ENCODE measurements at places on chromosomes 2 and 18.

DNA sequence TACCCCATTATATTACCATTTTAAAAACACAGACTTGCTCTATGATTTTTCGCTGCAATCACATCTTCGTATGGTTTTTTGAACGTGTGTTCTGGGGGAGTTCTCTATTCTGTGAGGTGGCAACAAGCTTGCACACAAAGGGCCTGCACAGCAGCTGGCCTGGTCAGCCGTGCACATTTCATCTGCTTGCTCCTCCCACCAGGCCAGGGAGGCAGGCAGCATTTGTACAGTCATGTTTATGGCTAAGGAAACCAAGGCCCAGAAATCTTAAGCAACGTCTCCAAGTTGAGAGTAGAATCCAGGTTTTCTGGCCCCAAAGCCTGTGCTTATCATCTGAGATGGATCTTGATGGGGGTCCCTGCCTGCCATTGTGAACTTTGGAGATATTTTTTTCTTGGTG lies 106.4 kb upstream of the SMIM21 start:
- no peak for DNase-seq

GRCh38 chr2:98975611-98976010 lies 39.6 kb upstream of the CRACDL start:
- no peak for DNase-seq

DNA sequence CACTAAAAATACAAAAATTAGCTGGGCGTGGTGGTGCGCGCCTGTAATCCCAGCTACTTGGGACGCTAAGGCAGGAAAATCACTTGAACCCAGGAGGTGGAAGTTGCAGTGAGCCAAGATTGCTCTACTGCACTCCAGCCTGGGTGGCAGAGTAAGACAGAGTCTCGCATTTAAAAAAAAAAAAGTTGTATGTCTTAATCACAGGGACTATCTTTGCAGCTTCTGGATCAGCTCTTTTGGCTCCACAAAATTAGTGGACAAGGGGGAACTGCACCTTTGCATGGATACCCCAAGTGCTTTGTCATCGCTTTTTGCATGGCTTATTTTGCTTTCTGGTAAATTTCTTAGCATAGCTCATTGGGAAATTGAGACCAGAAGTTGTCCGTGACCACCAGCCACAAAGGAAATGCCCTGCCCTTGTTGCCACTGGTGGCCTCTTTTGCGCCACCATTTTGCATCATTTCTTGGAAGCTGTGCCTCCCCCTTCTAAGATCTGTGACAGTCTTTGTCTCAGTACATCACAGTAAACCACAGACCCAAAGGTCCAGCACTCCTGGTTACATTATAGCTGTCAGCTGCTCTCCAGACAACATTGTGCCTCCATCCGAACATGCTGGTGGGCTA lies 43.9 kb upstream of the PCBP1 start:
- DNase-seq, result peak; percentile 91

GRCh38 chr18:65235966-65236624 lies 514.7 kb upstream of the CDH7 start:
- no peak for DNase-seq

- DNase-seq, result no peak
Measured at GRCh38 chr18:693466-694187, 18.8 kb downstream of the ENOSF1 start.
